Heart left ventricle (tissue), 16 donors: ENCODE measurements at places on chromosomes 16 and 17. TPM values are rescaled to one million over a fixed set of nuclear protein-coding genes. Genes with fewer than 3 reads are reported as not detected.

VAT1L gene
- polyA plus RNA-seq, result 5.9 TPM

DNA sequence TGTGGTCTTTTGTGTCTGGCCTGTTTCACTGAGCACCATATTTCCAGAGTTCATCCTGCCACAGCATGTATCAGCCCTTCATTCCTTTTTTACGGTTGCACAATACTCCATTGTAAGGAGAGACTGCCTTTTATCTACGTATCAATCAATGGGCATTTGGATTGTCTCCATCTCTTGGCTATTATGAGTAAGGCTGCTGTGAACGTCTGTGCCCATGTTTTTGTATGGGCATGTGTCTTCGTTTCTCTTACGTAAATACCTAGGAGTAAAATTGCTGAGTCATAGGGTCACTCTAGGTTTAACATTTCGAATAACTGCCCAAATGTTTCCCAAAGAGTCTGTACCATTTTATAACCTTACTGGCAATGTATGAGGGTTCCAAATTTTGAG lies 202.8 kb upstream of the FOXF1 start:
- DNase-seq, result no peak

GRCh38 chr17:66783656-66784381 lies 51.1 kb upstream of the CACNG5 start:
- DNase-seq, result no peak

GRCh38 chr16:24170407-24170806 lies 85.7 kb upstream of the CACNG3 start:
- DNase-seq, result no peak

- no peak for DNase-seq
These were observed 262.3 kb upstream of the AXIN2 start for GRCh38 chr17:65823713-65824112.

GRCh38 chr16:68668266-68668665 lies 23.2 kb downstream of the CDH3 start:
- no peak for DNase-seq
